T follicular helper cell (primary cell): ENCODE measurements at places on chromosomes 12 and 14.

- DNase-seq: no peak
Measured at GRCh38 chr12:103803847-103804246, 37.2 kb downstream of the NT5DC3 start.

DNA sequence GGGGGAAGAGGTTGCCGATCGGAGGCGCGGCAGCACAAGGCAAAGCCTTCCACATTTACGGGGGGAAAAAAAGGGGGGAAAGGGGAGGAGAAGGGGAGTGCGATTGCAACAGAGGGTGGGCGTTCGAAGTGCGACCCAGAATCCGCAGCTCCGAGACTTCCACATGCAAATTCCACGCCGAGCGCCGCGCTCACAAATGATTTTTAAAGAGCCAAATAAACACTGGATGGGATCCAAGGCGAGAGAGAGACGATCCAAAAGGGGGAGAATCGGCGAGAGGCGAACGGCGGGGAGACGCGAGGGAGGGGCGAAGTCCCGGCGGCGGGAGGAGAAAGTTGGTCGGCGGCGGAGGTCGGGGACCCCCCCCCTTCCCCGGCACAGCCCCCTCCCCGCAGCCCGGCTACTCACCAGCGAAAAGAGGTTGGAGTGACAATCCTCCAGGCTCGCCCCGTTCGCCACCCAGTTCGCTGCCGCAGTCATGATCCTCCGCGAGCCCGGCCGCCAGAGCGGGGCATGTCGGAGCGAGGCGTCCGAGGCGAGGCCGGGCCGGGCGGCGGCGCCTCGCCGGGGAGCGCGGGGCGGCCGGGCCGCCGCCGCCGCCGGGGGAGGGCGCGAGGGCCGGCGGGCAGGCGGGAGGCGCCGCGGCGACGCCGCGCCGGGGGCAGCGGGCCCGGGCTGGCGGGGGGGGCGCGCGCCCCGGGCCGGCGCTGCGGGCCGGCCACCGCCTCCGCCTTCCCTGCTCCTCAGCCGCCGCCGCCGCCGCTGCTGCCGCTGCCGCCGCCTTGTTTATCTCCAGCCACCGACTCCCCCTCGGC lies 634 bp downstream of the MED13L start:
- peak; percentile 63 for DNase-seq

DNA sequence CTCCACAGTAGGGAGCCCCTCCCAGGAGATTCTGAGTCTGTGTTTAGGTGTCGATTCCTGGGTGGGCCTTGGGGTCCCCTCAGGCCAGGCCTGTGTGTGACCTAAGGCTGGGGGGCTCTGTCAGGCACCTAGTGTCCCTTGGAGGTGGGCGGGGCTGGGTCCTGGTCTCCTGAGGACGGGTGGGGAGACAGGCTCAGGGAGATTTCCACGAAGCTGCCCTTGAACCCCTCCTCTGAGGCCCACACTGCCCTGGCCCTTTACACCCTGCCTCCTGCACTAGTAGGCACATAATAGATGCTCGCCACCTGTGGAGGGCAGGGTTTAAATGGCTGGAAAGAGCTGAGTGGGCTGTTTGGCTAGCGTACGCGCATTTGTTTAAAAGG lies 32.9 kb downstream of the MEG3 start:
- DNase-seq: no peak

- no peak for DNase-seq
Measured at GRCh38 chr14:72499746-72500145, 394.2 kb downstream of the DPF3 start.

- DNase-seq: peak; percentile 62
Measured at GRCh38 chr14:77124345-77125280, 17.0 kb downstream of the ZDHHC22 start.

DNA sequence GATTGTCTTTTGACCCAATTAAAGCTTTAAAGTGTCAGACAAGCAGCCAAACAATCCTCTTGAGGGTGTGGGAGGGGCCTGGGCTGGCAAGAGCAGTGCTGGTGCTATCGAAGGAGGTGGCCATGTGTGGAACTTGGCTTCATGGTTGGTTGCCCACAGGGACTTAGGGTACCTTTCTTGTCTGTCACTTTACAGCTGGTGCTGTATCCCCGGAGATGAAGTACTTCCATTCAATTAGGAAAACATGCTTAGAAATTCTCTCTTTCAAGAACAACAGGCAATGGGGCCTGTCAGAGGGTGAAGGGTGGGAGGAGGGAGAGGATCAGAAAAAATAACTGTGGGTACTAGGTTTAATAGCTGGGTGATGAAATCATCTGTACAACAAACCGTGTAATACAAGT lies 86.5 kb downstream of the DAAM1 start:
- DNase-seq: no peak

- no peak for DNase-seq
Measured at GRCh38 chr12:114944736-114945135, 260.8 kb upstream of the TBX3 start.

- DNase-seq: no peak
Measured at GRCh38 chr14:33932576-33933345, 18.1 kb downstream of the EGLN3 start.

GRCh38 chr12:95718006-95718431 lies 72.5 kb downstream of the NTN4 start:
- DNase-seq: no peak

DNA sequence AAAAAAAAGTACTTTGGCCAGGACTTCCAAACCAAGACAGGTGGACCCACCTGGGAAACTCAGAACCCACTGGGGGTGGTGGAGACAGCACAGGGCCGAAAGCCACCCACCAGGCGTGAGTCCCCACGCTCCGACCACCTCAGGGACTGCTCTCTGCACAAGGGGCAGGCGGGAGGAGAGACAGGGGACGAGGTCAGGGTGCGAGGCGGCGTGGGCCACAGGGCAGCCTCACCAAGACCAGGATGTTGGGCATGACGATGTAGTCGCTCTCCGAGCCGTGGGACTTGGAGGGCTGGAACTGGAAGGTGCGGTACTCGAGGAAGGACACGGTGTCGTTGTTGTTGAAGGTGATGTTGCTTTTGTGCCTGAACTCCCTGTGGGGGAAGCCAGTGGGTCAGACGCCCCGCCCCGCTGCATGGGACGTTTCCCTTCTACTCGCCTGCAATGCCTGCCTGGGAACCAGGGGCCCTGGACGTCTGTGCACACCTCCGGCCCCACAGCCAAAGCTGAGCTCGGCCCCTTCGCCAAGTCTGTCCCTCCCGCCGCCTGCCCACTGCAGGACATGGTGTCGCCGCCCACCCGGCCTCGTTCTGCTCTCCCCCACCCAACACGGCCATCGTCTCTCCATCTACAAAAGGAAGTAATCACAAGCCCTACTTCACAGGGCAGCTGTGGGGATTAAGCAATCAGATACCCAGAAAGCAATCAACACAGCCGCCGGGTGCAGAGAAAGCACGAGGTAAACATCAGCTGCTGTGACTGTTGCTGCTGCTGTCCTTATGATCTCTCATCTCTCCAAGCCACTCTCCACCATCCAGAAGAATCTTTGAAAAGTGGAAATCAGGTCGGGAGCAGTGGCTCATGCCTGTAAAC lies 48.7 kb downstream of the SCARB1 start:
- DNase-seq: no peak

DNA sequence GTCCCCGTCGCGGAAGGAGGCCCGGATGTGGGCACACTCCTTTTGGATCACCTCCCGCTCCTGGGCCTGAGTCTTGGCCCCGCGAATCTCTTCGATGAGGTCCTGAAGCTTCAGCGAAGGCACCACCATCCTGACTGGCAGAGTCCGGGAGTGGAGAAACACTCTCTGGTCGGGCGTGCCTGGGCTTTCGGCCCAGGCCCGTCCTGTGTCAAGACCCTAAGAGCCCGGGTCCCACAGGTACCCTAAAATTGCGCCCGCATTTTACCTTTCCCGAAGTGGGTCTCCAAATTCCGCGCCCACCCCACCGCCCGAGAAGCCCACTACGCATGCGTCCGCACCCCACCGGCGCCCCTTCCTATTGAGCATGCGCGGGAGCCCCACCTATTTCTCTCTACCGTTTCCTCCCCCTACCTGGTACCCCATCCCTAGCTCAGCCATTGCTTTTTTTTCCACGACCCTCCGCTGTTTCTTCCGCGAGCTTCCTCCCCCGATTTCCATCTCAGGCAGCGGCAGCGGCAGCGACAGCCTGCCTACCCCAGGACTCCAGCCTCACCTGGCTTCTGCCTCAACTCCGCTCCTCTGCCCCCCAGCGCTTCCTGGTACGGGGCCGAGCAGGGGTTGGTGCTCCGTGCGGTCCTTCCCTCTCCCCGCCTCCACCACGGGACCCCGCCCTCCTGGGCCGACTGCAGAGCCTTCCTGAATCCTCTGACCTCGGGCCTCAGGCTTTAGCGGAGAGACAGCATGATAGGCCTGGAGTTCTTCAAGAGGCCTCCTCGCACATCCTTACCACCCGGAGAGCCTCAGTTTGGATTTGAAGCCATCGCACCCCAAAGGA lies at the start of gene AP1G2:
TSS of gene AP1G2 (minus strand) at position 606 of the 835 bp plus-strand sequence. CDS start at position 129, 477 bp downstream.
- peak; percentile 72 for DNase-seq

GRCh38 chr14:94330857-94331256 lies 7.7 kb upstream of the SERPINA6 start:
- DNase-seq: no peak

DNA sequence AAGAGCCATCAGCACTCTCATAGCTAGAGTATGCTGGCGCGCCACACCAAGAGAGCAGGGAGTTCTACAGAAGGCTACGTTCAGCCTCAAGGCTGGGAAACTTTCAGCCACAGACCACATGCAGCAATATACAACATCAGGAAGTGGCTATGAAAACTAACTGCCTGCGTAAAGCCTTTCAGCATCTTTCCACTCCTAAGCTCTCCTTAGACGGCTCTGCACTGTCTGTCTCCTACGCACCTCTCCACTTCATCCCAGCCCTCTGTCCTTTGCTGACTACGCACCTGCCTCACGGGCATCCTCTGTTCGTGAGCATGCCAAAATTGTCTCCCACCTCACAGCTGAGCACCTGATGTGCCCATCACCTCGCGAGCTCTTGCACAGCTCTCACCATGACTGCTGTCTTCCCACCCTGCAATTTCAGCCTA lies 9.7 kb downstream of the MPHOSPH9 start:
- DNase-seq: peak; percentile 26

DNA sequence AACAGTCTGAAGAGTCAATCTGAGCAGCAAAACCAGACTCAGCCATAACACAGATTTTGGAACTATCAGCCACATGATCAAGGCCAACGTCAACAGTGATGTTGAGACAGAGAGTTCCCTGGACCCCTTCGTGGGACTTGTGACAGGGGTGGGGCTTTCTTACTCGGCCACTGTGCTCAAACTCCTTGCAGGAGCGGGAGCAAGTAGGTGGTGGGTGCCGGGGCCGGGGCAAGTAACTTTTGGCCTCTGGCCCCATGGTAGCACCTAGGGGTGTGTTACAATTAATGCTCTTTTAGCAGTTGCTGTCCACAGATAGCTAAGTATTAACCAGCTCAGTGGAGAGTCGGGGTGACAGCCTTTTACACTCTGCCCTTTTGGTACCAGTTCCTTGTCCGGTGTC lies 384.4 kb downstream of the NUAK1 start:
- DNase-seq: no peak

DNA sequence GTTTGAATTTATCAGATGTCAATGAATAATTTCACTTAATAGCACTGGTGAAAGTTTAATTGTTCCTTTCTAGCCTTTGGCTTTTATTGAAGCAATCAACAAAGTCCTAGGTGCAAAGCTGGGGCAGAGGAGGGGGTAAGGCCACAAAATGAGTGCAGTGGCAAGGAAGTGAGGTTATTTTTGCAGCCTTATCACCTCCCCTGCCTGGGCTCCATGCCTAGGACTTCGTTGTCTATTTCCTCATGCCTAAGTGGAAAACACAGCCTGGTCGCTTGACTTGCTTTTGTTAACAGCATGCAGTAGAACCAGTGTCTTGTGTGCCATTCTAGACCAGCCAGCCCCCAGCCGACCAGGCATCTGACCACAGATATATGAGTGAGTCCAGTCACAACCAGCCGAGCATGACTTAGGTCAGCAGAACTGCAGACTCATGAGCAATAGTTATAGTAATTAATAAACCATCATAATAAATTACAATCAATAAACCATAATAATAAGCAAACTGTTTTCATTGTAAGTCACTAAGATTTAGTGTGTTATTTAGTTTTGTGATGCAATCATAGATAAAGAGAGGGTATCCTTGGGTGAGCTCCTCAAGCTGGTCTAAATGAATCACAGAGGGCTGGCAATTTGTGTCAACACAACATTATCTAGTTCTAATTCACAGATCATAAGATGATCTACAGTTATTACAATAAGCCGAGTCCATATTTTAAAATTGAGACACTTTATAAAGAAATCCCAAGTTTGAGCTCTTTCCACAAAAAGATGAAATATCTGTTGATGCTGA lies 156.8 kb downstream of the GLT1D1 start:
- no peak for DNase-seq

DNA sequence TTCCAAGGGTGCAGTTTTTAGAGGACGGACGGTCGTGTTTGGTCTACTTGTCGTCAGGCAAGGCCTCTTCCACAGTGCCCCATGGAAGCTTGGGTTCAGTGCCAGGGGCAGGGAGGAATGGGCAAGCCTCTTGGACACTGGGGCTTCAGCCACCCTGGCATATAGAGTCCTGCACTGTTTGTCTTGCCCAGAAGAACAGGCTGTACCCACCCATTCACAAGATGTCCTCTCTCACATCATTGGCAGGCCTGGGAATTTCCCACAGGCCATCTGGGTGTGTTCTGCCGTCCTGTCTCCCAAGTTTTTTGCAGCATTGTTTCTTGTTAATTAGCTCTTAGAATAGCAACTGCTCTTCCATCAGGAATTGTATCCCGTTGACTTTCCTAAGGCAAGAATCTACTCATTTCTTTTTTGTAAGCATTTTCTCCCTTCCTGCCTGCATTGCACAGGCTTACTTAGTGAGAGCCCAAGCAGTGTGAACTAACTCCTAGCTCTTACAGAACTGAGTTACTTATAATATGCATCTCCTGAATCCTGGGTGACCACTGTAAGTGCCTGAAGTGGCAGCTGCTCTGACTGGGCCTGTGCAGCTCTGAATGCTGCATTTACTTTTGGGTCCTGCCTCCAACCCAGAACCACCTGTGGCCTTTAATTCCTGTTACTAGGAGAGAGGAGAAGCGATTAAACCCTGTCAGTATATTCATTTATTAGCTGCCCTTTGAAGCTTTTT lies 149.4 kb upstream of the HIF1A start:
- DNase-seq: no peak

GRCh38 chr12:50014342-50014741 lies 11.0 kb downstream of the RACGAP1 start:
- no peak for DNase-seq

DNA sequence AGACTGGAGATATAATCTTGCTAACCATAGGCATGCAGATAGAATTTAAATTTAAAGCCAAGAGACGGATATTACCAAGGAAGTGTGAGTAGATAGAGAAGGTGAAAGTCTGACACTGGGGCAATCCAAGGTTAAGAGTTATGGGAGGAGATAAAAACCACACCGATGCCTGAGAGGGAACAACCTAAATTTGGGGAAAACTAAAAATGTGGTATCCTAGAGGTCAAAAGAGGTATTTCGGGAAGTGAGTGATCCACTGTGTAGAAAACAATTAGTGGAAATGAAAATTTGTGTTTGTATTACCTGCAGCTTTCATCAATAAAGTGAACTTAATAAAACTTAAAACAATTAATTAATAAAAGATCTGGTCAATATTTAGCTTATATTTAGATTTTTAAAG lies 269.0 kb upstream of the RPL10L start:
- DNase-seq: no peak
